Activated CD4-positive, alpha-beta T cell treated with anti-CD3 and anti-CD28 coated beads for 36 hours (primary cell): ENCODE measurements at places on chromosomes 13 and 19. TPM values are rescaled to one million over a fixed set of nuclear protein-coding genes. Genes with fewer than 3 reads are reported as not detected.
A peak's percentile ranks its signal among the peaks of the same experiment; 100 is the strongest.

The SOX21 gene
- total RNA-seq, result not detected

The OLFM4 gene
- total RNA-seq, result not detected

The C19orf53 gene
- total RNA-seq, result 115 TPM

- H3K27me3 ChIP-seq, result no peaks in the 10 kb centered on the region
- DNase-seq, result peak; percentile 75
- H3K4me3 ChIP-seq, result no peak overlapping the region
- no peak overlapping the region for H3K27ac ChIP-seq
These were observed 21.1 kb downstream of the ZNF473 start for GRCh38 chr19:50046649-50047503.

DNA sequence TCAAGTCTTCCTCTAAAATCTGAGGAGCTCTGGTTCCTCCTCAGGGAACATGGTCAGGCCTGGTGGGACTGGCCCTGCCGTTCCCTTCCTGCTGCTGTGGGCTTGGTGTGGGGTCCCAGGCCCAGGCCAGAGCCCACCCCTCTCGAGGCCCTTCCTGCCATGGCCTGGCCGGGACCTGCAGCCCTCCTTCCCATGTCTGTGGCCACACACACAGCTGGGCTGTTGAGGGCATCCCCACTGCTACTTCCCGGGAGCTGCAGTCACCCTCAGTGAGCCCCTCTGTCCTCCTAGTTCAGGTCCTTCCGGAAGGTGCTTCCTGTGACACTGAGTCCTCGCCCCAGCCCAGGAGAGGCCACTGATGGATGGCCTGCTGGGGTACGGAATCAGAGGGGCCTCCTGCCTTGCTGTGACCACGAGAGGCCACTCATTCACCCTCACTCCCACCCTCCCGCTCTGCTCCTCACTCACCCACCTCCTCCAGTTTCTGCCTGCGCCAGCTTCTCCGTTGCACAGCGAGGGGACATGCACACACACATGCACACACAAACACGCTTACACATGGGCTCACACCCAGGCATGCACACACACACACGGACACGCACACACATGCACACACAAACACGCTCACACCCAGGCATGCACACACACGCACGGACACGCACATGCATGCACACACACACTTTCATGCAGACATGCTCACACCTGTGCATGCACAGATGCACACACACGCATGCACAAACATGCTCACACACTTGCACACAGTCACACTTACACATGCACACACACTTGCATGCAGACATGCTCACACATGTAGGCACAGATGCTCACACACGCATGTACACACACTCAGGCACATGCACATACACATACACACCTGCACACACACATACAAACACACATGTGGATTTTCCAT, 7.3 kb upstream of the MCF2L start:
- H3K36me3 ChIP-seq, result no peaks in the 10 kb centered on the region
- H3K4me3 ChIP-seq, result no peak overlapping the region
- no peak for DNase-seq
- H3K27ac ChIP-seq, result no peak overlapping the region

DNA sequence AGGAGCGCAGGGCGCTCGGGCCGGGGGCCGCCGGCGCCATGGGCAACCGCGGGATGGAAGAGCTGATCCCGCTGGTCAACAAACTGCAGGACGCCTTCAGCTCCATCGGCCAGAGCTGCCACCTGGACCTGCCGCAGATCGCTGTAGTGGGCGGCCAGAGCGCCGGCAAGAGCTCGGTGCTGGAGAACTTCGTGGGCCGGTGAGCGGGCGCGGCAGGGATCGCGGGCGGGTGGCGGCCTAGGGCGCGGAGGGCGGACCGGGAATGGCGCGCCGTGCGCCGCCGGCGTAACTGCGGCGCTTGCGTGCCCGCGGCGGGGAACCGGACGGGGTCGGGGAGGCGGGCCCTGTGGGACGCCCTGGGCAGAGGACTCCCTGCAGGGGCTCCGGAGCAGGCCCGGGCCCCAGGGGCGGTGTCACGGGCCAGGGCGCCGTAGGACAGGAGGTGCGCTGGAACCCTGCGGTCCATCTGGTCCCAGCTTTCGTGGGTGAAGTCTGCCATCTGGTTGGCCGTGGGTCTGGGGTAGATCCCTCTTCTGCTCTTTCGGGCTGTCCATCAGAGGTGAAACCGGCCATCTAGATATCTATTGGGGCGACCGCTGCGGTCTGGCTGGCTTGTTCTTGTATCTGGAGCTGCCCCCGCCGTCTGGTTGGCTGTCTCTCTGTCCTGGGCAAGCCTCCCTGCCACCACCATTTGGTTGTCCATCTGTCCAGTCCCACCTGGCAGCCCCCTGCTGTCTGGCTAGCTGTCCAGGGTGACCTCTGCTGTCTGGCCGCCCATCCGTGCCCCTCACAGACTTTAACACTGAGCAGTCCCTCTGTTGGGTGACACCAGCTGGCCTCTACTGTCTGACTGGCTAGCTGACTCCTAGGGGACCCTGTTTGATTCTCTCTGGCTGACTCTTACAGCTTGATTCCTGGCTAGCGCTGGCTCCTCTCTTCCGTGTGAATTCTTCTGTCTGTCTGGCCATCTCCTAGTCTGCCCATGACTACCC, 622 bp downstream of the DNM2 start:
- H3K4me3 ChIP-seq, result peak overlapping the region; percentile 97
- peaks cover 8% of the 10 kb centered on the region for H3K36me3 ChIP-seq
- H3K4me1 ChIP-seq, result peaks cover 47% of the 10 kb centered on the region
- peak overlapping the region; percentile 89 for H3K27ac ChIP-seq
- peak; percentile 69 for DNase-seq

DNA sequence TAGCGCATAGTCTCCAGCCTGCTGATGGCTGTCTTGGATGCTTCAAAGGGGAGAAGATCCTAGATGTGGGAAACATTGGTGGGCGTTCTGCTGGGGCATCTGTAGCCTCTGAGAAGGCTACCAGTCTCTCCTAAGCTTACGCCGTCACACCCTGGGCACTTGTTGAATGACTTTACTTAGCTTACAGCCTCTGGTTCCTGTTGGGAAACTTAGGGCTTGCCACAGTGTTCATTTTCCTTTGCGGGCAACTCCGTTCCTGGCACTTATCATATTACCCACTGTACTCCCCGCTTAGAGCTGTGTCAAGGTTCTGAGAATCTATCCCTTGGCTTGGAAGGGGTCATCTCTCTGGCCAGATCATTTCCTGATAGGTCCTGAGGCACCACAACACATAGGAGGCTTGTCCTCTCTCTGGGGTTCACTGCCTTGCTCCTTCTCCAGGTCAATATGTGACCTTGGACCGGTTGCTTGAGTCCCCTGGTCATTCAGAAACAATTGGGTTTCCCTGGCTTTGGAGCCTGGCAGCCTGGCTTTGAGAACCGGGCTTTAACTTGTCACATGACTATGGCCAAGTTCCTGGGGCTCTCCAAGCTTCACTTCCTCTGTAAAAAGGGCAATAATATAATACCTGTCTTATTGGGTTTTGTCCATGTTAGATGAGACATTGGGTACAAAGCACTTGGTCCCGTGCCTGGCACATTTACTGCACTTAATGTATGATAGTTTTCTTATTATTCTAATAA, 20.5 kb upstream of the ALOX5AP start:
- peaks cover 4% of the 10 kb centered on the region for H3K27me3 ChIP-seq
- peaks cover 12% of the 10 kb centered on the region for H3K4me1 ChIP-seq
- DNase-seq, result no peak
- no peak overlapping the region for H3K27ac ChIP-seq

DNA sequence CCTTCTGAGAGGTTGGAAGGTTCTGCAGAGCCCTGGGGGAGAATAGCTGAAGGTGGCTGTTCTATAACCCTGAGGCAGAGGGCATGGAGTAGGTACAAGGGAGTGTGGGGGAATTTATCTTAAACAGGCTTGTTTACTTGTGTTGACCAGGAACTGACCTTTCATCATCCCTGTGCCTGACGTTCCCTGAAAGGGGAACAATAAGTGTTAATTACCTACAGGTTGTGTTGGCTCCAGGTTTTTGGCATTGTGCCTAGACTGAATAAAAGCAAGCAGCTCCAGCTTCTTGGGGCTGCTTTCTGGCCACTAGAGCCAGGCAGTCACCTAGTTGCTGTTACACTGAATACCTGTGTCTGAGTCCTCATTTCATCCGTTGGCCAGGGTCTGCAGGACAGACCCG, 60.0 kb downstream of the ZNF627 start:
- H3K4me1 ChIP-seq, result no peaks in the 10 kb centered on the region
- H3K36me3 ChIP-seq, result peaks cover 5% of the 10 kb centered on the region
- H3K27ac ChIP-seq, result no peak overlapping the region
- peaks cover 5% of the 10 kb centered on the region for H3K27me3 ChIP-seq

GRCh38 chr19:18898607-18899408, 2.9 kb upstream of the CERS1 start:
- no peak overlapping the region for H3K27ac ChIP-seq
- H3K4me1 ChIP-seq, result peaks cover 4% of the 10 kb centered on the region
- H3K27me3 ChIP-seq, result peaks cover 21% of the 10 kb centered on the region
- no peak overlapping the region for H3K4me3 ChIP-seq

DNA sequence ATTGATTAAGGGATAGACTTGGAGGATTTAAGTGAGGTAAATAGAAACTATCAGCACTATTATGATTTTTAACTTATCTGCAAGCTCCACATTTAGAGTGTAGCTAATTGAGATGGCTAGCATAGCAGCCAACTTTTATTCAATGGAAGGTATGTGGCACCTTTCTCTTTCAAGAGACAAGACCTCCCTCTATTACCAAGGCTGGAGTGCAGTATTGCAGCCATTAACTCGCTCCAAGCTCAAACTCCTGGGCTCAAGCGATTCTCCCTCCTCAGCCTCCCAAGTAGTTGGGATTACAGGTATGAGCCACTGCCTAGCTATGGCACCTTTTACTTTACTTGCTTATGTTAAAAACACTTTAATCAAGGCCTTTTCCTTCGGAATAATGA, 8.2 kb downstream of the TPT1 start:
- H3K36me3 ChIP-seq, result peaks cover 41% of the 10 kb centered on the region
- no peak for DNase-seq
- no peak overlapping the region for H3K4me3 ChIP-seq
- peak overlapping the region; percentile 55 for H3K27ac ChIP-seq
- H3K4me1 ChIP-seq, result peaks cover 90% of the 10 kb centered on the region

DNA sequence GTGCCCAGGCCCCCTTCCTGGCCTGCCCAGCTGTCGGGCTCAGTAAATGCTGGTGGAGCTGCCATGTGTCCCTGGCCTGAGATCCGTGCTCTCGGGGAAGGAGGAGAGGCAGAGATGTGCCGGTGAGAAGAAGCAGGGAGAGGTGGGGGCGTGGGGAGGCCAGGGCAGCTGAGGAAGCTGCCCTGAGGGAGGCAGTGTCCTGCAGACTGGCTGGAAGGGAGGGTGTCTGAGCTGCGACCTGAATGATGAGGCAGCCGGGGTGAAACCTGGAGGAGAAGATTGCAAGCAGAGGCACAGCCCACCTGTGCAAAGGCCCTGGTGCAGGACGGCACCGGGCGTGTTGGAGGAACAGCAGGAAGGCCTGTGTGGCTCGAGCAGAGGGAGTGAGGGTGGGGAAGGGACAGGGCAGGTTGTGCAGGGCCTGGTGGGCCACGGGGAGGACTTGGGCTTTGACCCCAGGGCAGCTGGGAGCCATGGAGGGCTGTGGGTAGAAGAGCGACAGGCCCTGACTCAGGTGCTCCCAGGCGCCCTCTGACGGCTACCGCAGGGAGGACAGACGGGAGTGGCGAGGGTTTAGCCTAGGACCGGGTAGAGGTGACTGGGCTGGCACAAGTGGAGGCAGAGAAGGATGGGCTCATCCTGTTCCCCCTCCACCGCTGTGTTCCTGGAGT, 14.0 kb upstream of the CELF5 start:
- H3K36me3 ChIP-seq, result peaks cover 5% of the 10 kb centered on the region
- peak; percentile 86 for DNase-seq
